ENCODE measurements at places on chromosomes 2 and 18. TPM values are rescaled to one million over a fixed set of nuclear protein-coding genes. Genes with fewer than 3 reads are reported as not detected.

The IL1F10 gene
- not detected for total RNA-seq

The IL37 gene
- total RNA-seq: not detected

The CD8B2 gene
- 0.23 TPM for total RNA-seq

The USP34 gene
- total RNA-seq: 78.6 TPM

The RNF144A gene
- 1.7 TPM for total RNA-seq

The POLR1B gene
- 11.9 TPM for total RNA-seq

The CD207 gene
- total RNA-seq: not detected

The MRPL44 gene
- total RNA-seq: 13.5 TPM
